ENCODE measurements at places on chromosomes 4 and X.

- no peak for DNase-seq
These were observed 73.7 kb downstream of the USP46 start for GRCh38 chr4:52585379-52585778.

GRCh38 chrX:7083021-7083420 is 64.5 kb upstream of the STS start:
- DNase-seq = no peak

DNA sequence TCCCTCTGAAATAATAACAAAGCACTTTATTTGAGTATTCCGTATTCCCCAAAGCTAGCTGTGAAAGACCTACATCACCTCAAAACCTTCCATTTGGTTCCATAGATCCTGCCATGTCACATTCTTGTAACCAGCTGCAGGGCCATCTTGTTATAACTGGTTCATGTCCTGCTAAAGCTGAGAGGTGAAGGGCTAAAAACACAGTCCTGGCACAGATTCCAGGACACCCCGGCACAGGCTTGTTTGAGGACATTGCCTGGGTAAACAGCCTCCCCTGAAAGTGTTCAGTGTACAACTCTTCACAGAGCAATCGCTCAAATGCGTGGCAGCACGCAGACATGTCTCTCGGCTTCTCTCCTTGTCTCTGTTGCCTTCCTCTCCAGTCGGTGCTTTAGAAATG is 129.2 kb downstream of the MANBA start:
- DNase-seq = no peak

- DNase-seq = no peak
These were observed 69.2 kb downstream of the PLS3 start for GRCh38 chrX:115630204-115630603.

DNA sequence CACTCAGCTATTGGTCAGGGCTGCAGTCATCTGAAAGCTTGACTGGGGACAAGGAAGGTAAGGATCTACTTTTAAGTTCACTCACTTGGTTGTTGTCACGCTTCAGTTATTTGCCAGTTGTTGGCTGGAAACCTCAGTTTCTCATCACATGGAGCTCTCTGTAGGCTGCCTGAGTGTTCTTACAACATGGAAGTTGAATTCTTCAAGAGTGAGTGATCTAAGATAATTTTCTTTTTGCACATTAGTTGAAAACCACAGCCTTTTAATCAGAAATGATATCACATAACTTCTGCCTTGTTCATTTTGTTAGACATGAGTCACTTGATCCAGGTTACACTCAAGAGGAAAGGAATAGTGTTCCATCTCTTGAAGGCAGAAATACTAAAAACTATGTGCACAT is 552.7 kb downstream of the RAPGEF2 start:
- no peak for DNase-seq

DNA sequence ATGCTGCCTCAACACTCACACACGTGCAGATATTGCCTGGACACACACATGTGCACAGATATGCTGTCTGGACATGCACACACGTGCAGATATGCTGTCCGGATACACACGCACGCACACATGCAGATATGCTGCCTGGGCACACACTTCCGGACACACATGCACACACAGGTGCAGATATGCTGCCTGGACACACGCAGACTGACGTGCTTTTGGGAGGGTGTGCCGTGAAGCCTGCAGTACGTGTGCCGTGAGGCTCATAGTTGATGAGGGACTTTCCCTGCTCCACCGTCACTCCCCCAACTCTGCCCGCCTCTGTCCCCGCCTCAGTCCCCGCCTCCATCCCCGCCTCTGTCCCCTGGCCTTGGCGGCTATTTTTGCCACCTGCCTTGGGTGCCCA is 14.7 kb downstream of the FGFRL1 start:
- DNase-seq = no peak

- no peak for DNase-seq
These were observed 14.6 kb upstream of the DCTD start for GRCh38 chr4:182931691-182932345.

- peak; percentile 57 for DNase-seq
These were observed 57.5 kb downstream of the PCDH18 start for GRCh38 chr4:137474711-137475301.

GRCh38 chr4:172652369-172652768 is 516.2 kb upstream of the GALNT7 start:
- no peak for DNase-seq

GRCh38 chr4:3040452-3041191 is 33.7 kb downstream of the HTT-AS start:
- no peak for DNase-seq

DNA sequence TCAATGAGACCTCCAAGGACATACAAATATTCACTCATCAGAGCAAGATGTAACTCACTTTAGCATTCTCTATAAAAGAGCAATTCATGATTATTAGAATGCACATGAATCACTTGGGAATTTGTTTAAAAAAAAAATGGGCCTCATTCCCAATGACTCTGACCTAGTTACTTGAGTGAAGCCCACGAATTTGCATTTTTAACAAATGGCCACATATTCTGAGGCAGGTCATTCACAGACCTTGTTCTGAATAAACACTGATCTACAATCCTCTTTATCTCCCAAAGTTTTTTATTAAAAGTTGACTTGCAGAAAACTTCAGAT is 255.1 kb upstream of the VEGFC start:
- DNase-seq = no peak

GRCh38 chrX:128781506-128781905 is 729.3 kb upstream of the ACTRT1 start:
- no peak for DNase-seq

DNA sequence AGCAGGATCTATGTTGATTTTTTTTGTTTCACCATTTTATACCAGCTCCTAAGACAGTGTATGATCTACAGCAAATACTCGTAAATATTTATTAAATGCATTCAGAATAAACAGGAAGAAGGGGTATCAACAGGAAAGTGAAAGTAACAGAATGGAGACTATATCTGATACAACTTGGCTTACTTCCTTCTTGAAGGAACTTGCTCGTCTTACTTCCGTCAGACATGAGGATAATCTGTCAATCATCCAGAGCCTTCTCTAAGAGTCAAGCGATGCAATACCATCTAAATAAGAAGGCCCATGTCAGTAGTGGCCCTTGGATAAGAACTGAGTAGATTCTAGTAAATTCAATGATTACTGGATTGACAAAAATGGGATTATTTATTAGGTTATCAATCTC is 84.2 kb downstream of the CAMK2D start:
- DNase-seq = no peak

- no peak for DNase-seq
These were observed 546.0 kb upstream of the EPHA5 start for GRCh38 chr4:66216252-66216651.

DNA sequence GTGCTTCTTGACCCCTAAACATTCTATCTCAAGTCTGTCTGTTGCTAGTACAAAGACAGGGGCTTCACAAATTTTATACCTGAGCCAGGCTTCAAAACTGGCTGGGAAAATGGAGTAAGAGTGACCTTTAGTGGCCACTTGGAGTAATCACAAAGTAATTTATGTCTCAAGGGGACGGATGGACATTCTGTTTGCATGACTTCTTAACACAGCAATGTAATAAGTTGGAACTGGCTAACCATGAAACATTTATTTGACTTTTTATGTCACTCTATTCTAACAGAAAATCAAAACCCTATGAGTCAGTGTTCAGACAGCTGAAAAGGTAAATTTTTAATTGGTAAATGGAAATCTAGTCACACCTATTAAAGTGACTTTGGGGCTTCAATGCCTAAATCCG is 600.6 kb downstream of the ANKRD50 start:
- peak; percentile 88 for DNase-seq

GRCh38 chrX:84340968-84341367 is 153.0 kb upstream of the RPS6KA6 start:
- no peak for DNase-seq

GRCh38 chr4:151197247-151197646 is 79.7 kb upstream of the PRSS48 start:
- DNase-seq = no peak

GRCh38 chrX:30822068-30822681 is 66.9 kb downstream of the TAB3 start:
- no peak for DNase-seq

DNA sequence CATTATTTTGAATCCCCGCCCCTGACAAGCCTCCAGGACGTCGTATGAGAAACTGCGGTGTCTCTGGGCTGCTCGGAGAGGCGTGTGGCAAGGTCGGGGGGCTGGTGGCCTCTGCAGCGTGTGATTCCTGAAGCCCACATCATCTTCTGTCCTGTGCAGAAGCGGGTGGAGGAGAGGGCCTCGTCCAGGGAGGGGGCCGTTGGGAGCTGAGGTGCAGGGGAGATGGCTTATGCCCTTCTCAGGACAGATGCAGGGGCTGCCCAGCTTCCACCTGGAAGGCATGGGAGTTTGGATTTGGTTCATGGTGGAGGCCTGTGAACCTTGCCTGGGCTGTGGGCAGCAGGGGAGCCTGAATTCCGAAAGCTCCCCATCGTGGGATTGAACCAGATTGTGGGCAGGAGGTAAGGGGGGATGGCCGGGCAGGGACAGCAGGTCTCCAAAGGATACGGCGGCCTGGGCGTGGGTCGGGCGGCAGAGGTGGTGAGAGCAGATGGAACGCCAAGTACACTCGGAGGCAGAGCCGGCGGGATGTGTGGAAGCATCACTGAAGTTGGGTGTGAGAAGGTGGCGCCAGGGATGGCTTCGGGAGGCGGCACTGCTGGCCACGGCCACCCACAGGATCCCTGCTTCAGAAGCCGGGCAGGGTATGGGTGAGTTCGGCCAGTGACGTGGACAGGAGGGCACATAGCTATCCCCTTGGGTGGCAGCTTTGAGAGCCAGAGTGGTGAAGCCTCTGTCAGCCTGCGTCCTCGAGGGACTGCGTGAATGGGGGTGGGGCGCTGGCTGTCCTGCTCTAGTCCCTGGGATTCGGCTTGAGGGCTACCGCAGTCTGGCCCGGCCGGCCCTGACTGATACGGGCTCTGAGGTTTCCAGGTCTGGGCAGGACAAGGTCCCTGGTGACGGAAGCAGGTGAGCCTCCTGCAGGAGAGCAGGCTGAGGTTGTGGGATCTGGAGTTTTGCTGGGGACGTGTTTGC is 76.3 kb upstream of the ADRA2C start:
- no peak for DNase-seq

GRCh38 chrX:21412029-21412428 is 37.8 kb downstream of the CNKSR2 start:
- DNase-seq = no peak

DNA sequence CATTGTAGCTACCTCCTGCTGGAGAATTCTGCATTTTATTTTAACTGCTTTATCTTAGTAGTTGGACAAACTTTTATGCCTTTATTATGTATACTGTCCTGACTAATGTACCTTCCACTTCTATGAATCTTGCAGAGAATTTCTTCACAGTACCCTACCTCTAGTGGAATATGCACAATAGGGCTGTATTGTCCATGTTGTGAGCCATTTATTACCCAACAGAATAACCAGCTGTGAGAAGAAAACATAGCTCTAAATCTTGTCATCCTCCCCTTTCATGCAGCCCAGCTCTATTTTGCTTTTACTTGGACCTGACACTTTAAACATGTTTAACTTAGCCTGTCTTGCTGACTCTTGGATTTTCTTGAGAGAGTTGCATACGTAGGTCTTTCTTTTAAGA is 56.2 kb downstream of the MCUB start:
- DNase-seq = no peak

DNA sequence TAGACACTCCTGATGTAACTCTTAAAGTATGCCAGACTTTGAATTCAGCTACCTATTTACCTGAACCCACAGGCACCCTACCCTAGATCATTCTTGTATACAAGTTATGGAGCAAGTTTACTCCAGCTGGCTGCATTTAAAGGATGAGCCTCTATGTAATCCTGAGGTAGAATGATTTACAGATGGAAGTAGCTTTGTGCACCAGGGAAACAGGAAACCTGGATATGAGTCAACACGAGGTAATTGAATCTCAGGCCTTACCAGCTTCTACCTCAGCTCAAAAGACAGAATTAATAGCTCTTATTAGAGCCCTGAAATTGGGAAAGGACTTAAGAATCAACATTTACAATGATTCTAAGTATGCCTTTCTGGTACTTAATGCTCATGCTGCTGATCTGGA is 119.8 kb downstream of the AGTR2 start:
- DNase-seq = no peak

- peak; percentile 13 for DNase-seq
These were observed 164.3 kb downstream of the RAPGEF2 start for GRCh38 chr4:159266981-159267868.

DNA sequence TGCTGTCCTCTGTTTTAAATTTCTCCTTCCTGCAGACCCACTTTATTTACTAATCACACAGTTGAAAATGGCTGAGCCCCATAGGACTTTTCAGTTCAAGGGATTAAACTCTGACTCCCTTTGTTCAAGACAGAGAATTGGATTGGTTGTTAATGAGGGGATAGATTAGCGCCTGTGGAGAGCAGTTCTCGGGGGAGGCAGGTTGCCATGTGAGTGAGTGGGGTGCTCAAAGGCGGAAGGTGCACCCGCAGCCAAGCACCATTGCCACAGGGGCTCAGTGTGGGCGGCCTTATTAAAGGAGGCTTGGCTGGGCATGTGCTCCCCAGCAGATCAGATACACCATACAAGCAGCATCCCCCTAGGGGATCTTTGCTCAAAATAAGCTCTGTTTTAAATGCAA is 7.9 kb upstream of the CBR4 start:
- no peak for DNase-seq

- no peak for DNase-seq
These were observed 159.5 kb downstream of the PPP3CA start for GRCh38 chr4:101187841-101188240.

- DNase-seq = no peak
These were observed 39.4 kb upstream of the WDFY3 start for GRCh38 chr4:85005865-85006377.

DNA sequence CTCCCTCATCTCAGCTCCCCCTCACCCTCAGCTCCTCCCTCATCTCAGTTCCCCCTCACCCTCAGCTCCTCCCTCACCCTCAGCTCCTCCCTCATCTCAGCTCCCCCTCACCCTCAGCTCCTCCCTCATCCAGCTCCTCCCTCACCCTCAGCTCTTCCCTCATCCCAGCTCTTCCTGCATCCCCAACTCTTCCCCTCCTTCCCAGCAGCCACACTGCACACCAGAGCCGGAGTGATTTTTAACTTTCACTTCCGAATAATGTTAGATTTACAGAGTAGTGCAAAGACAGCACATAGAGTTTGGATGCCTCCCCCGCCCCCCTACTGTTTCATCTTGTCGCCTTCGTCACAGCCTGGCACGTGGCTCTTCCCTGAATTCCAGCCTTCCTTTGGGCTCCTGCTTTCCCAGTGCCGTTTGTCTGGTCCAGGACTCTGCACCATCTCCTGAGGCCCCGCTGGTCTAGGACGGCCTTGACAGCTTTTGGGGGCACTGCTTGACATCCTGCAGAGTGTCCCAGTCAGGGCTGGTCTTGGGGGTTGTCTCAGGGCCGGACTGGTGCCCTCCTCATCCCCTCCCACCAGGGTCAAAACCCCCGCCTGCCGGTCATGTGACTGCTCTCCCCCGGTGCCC is 110.2 kb downstream of the FAM53A start:
- DNase-seq = no peak

DNA sequence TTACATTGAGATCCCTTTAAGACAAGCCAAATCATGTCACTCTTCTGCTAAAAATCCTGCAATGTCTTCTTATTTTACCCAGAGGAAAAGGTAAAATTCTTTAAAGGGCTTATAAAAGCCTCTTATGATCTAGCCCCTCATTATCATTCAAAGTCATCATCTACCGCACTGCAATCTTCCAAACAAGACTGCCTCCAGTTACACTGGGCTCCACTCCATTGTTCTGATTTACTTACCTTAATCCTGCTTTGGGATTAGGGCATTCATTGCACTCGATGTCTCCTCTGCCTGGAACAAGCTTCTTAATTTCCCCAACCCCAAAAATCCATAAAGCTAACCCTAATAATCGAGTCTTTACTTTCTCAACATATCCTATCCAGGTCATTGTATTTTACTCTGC is 269.1 kb downstream of the PCDH18 start:
- no peak for DNase-seq
